ENCODE measurements at places on chromosomes 11 and 22.
A peak's percentile ranks its signal among the peaks of the same experiment; 100 is the strongest.

- no peak for DNase-seq
These were observed 192.8 kb downstream of the PGR start for GRCh38 chr11:100936781-100937180.

- DNase-seq: no peak
These were observed 40.8 kb upstream of the GAL start for GRCh38 chr11:68643585-68643984.

DNA sequence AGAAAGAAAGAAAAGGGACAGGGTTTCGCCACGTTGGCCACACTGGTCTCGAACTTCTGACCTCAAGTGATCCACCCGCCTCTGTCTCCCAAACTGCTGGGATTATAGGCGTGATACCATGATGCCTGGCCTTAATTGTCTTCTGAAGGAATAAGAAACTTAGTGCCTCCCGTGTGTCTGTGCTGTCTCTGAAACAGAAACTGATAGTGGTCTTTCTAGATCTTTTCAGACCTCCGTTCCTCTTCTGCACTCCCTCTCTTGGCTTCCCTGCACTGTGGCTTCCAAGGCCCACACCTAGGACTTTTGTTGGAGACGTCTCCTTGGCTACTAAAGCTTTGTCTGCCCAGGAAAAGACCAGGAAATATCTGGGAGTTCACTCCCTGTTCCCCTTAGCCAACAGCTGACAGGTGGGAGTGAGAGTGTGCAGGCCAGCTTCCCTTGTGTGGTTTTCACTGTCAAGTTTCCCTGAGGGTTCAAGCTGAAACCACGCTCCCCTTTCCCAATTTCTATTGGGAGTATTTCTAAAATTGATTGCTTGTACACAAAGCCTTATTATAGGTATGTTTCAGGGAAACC, 10.1 kb upstream of the HTR3B start:
- DNase-seq: no peak

DNA sequence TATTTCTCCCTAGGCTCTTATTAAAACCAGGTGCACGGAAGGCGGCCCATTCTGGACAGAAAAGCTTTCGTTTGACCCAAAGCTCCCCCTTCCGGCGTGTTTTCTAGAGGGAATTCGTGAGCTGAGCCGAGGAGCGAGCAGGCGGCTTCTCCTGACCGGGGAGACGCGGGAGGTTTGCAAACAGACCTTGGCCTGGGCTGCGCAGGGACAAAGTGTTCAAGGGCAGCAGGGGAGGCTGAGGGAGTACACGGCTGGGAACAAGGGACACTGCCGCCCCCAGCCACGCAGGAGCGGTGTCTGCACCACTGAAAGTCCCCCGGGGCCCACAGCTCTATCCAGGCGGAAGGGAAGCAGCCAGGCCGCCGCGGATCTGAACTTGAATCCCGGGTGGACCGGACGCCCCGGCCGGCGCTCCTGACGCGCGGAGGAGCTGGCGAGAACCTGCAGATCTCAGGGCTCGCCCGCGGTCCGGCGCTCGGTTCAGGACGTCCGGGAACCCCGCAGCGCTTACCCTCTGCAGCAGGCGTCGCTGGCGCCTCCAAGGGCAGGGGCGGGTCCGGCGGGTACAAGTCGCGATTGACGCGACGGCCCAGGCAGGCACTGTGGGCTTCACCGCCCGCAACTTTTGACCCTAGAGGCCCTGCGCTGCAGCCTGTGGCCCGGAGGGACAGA, 101.9 kb downstream of the WT1 start:
- DNase-seq: peak; percentile 15

DNA sequence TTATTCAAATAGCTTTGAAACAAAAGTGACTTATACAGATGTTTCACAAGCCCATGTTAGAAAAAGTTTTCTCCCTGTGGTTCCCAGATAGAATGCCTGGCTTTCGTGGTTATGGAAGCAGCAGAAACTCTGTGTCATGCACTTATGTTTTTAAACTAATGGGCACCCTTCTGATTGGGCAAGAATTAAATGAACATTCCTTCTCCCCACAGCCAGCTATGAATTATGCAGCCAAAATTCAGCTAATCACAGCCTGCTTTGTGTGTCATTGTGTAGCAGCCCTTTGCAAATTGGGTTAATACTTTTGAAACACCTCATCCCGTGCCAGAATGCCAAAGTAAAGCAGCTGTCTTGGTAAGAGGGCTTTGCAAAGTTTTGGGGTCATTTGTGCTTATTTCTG, 46.9 kb downstream of the PANX1 start:
- DNase-seq: no peak

DNA sequence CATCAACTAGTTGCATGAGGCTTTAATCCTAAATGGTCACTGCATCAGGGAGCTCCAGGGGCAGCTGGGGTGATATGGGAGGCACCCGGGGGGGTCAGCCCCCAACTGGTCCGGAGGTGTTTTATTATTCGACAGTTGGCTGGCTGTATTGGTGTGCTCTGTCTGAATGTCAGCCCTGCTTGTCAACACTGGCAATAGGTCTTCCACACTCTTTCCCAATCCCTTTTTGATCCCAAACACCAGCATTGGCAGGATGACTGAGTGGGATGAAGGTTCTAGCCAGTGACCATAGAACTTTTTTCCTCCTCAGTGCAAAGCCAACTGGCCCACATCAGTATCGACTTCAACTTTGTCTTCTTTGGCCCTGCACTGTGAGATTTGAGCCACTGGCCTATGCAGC, 8.9 kb upstream of the LDLRAD3 start:
- DNase-seq: no peak
